GM23338 (cell line): ENCODE measurements at places on chromosomes 3 and 15. TPM values are rescaled to one million over a fixed set of nuclear protein-coding genes. Genes with fewer than 3 reads are reported as not detected.

DNA sequence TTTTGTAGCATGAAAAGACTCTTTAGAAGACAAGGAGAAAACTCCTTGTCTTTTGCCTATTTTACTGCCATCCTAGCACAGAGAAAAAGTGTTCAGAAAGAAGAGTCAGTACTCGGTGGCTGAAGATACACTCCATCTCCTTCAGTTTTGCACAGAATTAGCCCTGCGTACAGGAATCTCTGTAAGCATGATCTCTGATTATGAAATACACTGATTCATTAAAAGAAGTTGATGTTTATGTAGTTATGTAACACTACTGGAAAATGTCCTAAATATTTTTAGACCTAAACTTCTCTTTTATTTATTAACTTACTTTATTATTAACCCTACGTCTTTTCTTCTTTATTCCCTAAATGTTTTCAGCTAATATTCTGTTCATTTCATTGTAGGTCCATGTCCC is 138.4 kb downstream of the LEKR1 start:
- H3K4me1 ChIP-seq: no peaks in the 10 kb centered on the region
- no peaks in the 10 kb centered on the region for H3K36me3 ChIP-seq
- H3K4me3 ChIP-seq: no peak overlapping the region
- no peak for DNase-seq

DNA sequence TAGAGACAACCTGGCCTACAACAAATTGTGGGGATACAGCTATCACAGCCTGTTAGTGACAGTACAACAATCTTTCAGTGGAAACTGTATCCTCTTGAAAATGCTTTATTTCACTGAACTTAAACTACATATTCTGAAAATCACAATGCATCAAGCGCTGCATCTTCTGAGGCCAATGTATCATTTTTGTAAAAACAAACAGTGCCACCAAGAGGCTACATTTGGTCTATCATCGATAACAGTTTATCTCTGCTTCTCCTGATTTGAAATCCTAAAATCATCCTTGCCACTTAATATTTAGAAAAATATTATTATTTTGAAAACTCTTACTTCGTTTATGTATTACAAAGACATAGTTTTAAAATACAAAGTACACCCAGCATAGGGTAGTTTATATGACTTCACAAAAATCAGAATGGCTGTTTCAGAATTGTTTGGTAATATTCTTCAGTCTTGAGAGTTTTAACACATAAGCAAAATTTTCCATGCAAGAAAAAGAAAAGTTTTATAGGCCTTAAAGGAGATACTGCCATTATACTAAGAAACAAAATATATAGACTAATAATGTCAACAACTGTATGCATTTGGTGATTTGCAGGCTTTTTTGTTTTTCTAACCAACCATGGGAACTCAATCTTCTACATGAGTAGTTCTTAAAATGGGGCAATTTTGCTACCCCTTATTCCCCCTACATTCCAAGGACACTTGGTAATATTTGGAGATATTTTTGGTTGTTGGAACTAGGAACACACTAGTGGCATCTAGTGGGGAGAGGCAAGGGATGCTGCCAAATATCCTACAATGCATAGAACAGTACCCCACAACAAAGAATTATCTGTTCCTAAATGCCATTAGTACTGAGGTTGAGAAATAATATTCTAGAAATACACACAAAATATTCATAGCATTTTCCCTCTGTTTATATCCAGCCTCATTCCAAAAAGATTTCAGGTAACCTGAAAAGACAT is 42.3 kb downstream of the WDR72 start:
- H3K4me1 ChIP-seq: no peaks in the 10 kb centered on the region
- DNase-seq: peak; percentile 21
- H3K36me3 ChIP-seq: no peaks in the 10 kb centered on the region
- H3K27ac ChIP-seq: no peak overlapping the region
- H3K4me3 ChIP-seq: no peak overlapping the region

- no peak overlapping the region for H3K27ac ChIP-seq
- H3K27me3 ChIP-seq: no peaks in the 10 kb centered on the region
- peak; percentile 94 for DNase-seq
- H3K4me1 ChIP-seq: peaks cover 10% of the 10 kb centered on the region
- H3K36me3 ChIP-seq: no peaks in the 10 kb centered on the region
- H3K4me3 ChIP-seq: no peak overlapping the region
Measured at GRCh38 chr3:56988458-56989168, 71.9 kb upstream of the SPATA12 start.

GRCh38 chr3:20849975-20850374 is 664.0 kb upstream of the SGO1 start:
- no peak overlapping the region for H3K4me3 ChIP-seq
- no peak for DNase-seq
- no peak overlapping the region for H3K27ac ChIP-seq
- no peaks in the 10 kb centered on the region for H3K36me3 ChIP-seq
- peaks cover 15% of the 10 kb centered on the region for H3K27me3 ChIP-seq
- H3K4me1 ChIP-seq: peaks cover 22% of the 10 kb centered on the region; the same call in 1 of the 2 replicates

DNA sequence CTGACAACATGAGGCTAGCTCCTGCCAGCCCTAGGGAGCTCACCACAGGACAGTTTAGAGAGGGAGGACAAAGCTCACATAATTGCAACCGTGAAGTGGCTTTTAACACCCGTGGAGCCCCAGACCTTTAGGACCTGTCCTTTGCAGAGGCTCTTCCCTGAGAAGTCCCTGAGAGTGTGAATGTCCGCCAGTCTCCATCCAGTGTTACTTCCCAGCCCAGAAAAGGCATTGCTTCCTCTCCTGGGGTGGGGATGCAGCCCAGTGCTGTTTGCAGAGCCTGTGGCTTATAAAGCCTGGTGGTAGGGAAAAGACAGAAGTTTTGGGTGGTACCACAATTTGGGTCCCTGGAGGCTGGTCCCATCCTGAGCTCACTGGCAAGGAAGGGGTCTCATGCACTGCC is 182.0 kb downstream of the SLCO3A1 start:
- H3K4me3 ChIP-seq: no peak overlapping the region
- no peak for DNase-seq
- no peaks in the 10 kb centered on the region for H3K27me3 ChIP-seq
- H3K36me3 ChIP-seq: no peaks in the 10 kb centered on the region
- peaks cover 21% of the 10 kb centered on the region for H3K4me1 ChIP-seq

DNA sequence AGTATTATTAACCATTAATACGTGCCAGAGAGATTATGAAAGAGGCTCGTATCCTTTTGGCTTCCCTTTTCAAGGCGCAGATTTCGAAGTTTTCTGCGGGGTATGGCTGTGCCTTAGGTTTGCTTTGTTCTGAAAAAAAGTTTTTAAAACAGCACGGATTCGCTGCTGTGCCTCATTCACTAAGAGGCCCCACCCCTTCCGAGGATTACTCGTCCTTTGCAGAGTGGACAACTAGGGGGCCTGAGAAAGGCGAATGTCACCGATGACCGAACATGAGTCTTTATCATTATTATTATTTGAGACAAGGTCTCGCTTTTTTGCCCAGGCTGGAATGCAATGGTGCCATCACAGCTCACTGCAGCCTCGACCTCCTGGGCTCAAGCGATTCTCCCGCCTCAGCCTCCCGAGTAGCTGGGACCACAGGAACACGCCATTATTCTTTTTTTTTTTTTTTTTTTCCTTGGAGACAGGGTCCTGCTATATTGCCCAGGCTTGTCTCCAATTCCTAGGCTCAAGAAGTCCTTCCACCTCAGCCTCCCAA is 684 bp upstream of the RPS27L start:
- peak; percentile 84 for DNase-seq
- no peaks in the 10 kb centered on the region for H3K4me1 ChIP-seq
- peak overlapping the region; percentile 96 for H3K27ac ChIP-seq
- no peaks in the 10 kb centered on the region for H3K27me3 ChIP-seq

DNA sequence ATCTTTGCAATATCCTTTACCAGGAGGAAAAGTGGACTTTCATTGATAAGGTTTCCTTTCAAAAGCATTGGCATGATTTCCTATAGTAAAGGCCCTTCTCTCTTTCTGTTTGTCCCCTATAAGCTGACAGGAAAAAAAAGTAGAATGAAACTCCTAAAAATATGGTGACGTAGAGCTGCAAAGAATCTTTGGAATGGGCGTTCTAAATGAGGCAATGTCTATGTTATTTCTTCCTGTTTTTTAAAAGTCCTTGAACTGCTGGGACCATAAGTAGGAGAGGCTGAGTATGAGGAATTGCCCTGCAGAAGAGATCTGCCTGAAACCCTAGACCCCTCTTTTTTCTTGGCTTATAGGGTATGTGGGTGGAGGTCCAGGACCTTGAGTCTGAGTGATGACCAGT is 17.2 kb downstream of the ST3GAL6 start:
- no peak overlapping the region for H3K4me3 ChIP-seq
- no peaks in the 10 kb centered on the region for H3K4me1 ChIP-seq
- H3K27ac ChIP-seq: no peak overlapping the region
- H3K36me3 ChIP-seq: no peaks in the 10 kb centered on the region

DNA sequence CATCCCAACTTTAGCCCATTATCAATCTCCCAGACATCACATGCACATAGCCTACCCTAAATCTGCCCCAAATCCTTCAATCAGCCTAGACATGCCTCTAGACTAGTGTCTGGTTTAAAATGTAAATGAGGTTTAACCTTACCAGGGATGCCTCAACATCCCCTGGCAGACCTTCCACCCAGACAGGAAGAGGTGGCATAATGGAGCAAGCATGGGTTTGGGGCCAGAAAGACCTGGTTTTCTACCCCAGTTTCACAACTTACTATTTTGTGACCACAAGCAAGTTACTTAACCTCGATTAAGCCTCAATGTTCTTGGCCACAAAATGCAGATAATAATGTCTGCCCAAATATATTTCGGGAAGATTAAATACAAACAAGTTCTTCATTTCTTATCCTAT is 28.3 kb upstream of the THBS1 start:
- no peak overlapping the region for H3K27ac ChIP-seq
- DNase-seq: no peak
- H3K4me1 ChIP-seq: no peaks in the 10 kb centered on the region
- H3K36me3 ChIP-seq: no peaks in the 10 kb centered on the region
- H3K27me3 ChIP-seq: no peaks in the 10 kb centered on the region
- H3K4me3 ChIP-seq: no peak overlapping the region

- no peak overlapping the region for H3K4me3 ChIP-seq
- no peaks in the 10 kb centered on the region for H3K27me3 ChIP-seq
- peaks cover 19% of the 10 kb centered on the region for H3K4me1 ChIP-seq
- DNase-seq: no peak
- no peak overlapping the region for H3K27ac ChIP-seq
Measured at GRCh38 chr3:100558233-100558632, 51.2 kb upstream of the ADGRG7 start.

GRCh38 chr3:142735462-142735861 is 11.6 kb downstream of the TRPC1 start:
- H3K4me1 ChIP-seq: peaks cover 17% of the 10 kb centered on the region
- DNase-seq: no peak
- H3K27ac ChIP-seq: no peak overlapping the region
- no peaks in the 10 kb centered on the region for H3K36me3 ChIP-seq
- no peak overlapping the region for H3K4me3 ChIP-seq
- H3K27me3 ChIP-seq: no peaks in the 10 kb centered on the region

GRCh38 chr3:33181229-33181628 is 37.4 kb downstream of the SUSD5 start:
- no peaks in the 10 kb centered on the region for H3K36me3 ChIP-seq
- H3K4me1 ChIP-seq: no peaks in the 10 kb centered on the region
- no peak overlapping the region for H3K4me3 ChIP-seq
- DNase-seq: no peak
- no peaks in the 10 kb centered on the region for H3K27me3 ChIP-seq

- H3K4me3 ChIP-seq: no peak overlapping the region
- no peaks in the 10 kb centered on the region for H3K27me3 ChIP-seq
- H3K27ac ChIP-seq: peak overlapping the region; percentile 53; the same call in 1 of the 2 replicates
- DNase-seq: no peak
- H3K36me3 ChIP-seq: no peaks in the 10 kb centered on the region
Measured at GRCh38 chr15:52042051-52042851, 23.2 kb downstream of the MAPK6 start.

GRCh38 chr15:23629234-23629805 is 18.3 kb downstream of the MAGEL2 start:
- H3K27me3 ChIP-seq: peaks cover 83% of the 10 kb centered on the region
- DNase-seq: peak; percentile 62
- H3K4me1 ChIP-seq: no peaks in the 10 kb centered on the region
- no peaks in the 10 kb centered on the region for H3K36me3 ChIP-seq
- no peak overlapping the region for H3K27ac ChIP-seq

DNA sequence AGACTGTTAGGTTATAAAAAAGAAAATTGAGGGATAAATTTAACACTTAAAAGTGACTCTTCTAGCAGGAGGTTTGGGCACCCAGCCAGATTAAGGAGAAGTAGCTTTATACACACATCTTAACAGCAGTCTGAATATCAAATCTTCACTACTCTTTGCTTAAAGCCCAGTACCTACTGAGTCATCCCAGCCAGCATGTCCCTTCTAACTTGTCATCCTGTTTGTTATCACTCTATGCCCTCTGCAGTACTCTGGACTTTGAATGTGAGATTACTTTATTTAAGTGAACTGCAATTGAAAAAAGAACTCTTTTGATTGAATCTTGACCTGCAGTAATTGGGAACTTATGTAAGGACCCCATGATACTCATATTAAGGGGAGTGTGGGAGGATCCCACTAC is 77.6 kb downstream of the FHIT start:
- H3K4me3 ChIP-seq: no peak overlapping the region
- no peaks in the 10 kb centered on the region for H3K27me3 ChIP-seq
- no peaks in the 10 kb centered on the region for H3K36me3 ChIP-seq
- no peak for DNase-seq
- no peak overlapping the region for H3K27ac ChIP-seq
- peaks cover 14% of the 10 kb centered on the region for H3K4me1 ChIP-seq

- no peak overlapping the region for H3K4me3 ChIP-seq
- no peaks in the 10 kb centered on the region for H3K27me3 ChIP-seq
- H3K4me1 ChIP-seq: no peaks in the 10 kb centered on the region
- no peaks in the 10 kb centered on the region for H3K36me3 ChIP-seq
Measured at GRCh38 chr3:118740722-118741290, 293.8 kb downstream of the IGSF11 start.

GRCh38 chr3:37397396-37397795 is 223.0 kb upstream of the LRRFIP2 start:
- H3K27me3 ChIP-seq: no peaks in the 10 kb centered on the region
- no peak overlapping the region for H3K4me3 ChIP-seq
- no peak for DNase-seq
- no peaks in the 10 kb centered on the region for H3K36me3 ChIP-seq

GRCh38 chr3:141754032-141754431 is 9.2 kb upstream of the GRK7 start:
- no peak overlapping the region for H3K27ac ChIP-seq
- no peak for DNase-seq
- no peaks in the 10 kb centered on the region for H3K27me3 ChIP-seq
- H3K36me3 ChIP-seq: no peaks in the 10 kb centered on the region
- H3K4me1 ChIP-seq: peaks cover 4% of the 10 kb centered on the region; the same call in 1 of the 2 replicates

The CCR3 gene
- not detected in 2 replicates for total RNA-seq

The GBE1 gene
- total RNA-seq: 12.2 and 18.7 TPM in 2 replicates

The SMCO1 gene
- not detected in 2 replicates for total RNA-seq

The RIOX2 gene
- total RNA-seq: 9.0 and 11.0 TPM in 2 replicates

The LMAN1L gene
- not detected in 2 replicates for total RNA-seq

The LRTM1 gene
- not detected in 2 replicates for total RNA-seq

The MYZAP gene
- 0.66 and 1.5 TPM in 2 replicates for total RNA-seq
